ENCODE measurements at places on chromosomes 2 and 18. TPM values are rescaled to one million over a fixed set of nuclear protein-coding genes. Genes with fewer than 3 reads are reported as not detected.

DNA sequence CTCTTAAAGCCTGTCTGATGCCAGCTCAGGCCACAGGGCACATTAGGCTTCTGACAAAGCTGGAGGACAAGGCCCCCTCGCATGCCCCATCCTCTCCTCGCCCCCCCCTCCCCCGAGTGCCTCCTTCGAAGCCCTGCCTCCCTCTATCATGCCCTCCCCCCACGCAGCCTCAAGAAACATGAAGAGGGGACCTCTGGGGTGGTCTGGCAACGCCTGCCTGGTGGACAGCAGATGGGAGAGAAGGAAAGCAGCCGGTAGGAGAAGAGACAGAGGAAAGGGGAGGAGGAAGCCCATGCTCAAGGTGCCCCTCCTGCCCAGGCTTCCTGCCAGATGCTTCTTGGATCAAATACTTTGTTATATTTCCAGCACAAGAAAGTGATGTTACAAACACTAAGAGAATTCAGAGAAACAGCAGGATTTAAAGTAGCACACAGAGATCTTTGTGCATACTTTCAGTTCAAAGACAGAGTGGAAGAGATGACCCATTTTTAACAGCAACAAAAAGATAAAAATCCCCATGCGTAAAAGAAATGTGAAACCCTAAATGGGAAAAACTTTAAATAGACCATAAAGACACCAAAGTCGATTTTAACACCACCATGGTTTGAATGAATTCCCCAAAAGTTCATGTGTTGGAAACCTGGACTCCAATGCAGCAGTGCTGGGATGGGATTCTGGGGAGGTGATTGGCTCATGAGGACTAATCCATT, 19.0 kb downstream of the BOK start:
- DNase-seq: no peak

DNA sequence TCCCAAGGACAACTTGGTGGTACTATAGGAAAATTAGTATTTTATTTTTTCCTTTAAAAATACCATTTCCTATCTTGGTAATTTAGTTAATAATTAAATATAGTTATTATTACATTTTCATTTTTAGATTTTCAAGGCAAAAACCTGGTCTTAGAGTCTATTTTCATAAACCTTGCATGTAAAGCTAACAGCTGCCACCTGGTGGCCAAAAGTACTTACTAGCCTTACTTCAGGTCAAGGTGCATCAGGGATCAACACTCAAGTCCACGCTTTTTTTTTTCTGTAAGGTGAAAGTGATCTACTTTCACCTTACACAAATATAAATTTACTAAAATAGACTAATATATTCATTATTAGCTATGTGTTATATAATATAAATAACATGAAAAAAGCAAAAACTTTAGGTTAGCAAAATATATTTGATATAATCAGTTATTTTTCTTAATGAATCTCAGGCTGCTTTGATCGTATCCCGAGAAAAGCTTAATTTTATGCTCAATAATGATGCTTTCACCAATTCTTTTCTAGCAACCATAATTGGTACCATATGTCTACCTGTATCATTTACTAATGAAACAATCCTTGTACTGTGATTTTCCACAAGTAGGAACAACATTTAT, 62.5 kb downstream of the RELCH start:
- peak; percentile 47 for DNase-seq

DNA sequence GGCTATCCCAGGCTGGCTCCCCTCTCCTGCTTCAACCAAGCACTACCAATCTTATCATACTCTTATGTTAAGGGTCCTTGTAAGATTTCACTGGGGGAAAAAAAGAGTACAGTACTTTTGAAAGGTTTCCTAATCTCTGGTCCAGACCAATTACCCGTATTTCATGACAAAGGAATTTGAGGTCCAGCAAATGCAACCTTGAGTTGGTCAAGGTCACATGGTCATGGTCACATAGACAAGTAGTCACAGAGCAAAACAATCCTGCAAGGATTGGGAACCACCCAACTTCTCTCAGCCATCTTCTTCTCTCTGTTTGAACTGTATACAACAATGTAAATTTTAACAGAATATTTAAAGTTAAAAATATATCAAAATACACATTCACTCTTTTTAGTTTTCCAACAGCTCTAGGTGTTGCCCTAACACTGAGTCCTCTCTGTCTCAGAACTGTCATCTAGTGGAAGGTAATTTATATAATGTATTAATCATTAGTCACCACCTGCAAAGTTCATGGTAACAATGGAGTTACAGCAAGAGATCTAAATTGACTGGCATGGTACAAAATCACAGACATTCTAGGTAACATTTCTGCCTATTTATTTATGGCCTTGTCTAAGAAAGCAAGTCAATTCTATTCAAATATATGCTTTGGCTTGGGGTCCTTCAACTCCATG, 21.5 kb downstream of the DTNB start:
- no peak for DNase-seq

TEX44 gene
- not detected for total RNA-seq

DNA sequence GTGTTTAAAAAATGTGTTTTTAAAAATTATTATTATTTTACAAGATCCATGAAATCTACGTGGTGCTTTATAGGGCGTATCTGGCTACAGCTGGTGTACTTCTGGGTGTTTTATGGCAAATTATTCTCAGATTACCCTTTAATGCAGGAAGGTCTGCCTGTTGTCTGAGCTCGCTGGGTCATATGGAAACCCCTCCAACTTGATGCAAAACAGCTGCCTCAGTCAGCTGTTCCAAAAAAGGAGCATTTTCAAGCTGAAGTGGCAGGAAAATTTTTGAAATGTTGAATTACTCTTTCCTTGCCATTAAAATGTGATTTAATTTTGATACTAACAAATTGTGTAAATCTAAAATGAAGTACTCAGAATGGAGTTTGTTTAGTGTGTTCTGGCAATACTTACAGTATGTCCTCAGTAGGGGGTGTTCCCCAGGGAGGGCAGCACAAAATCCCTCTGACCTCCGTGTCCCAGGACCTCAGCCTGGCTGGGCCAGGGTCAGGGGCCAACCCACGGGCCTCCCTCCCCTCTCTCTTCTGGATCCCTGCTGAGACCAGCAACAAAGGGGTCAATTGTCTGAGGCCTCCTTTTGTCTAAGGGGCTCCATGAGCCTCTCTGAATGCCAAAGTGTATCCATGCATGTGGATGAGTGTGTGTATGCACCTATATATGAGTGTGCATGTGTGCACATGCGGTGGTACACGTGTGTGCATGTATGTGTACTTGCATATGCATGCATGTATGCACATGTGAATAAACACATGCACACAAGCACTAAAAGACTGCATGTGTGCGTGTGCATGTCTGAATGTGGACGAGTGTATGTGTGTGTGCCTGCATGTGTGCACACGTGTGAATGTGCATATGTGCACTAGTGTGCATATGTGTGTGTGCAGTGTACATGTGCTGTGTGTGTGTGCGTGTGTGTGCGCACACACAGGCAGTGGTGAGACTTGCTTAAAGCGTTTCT, 105.4 kb downstream of the ACOXL start:
- DNase-seq: no peak

GRCh38 chr2:30681022-30681421, 126.2 kb downstream of the CAPN13 start:
- no peak for DNase-seq

DNA sequence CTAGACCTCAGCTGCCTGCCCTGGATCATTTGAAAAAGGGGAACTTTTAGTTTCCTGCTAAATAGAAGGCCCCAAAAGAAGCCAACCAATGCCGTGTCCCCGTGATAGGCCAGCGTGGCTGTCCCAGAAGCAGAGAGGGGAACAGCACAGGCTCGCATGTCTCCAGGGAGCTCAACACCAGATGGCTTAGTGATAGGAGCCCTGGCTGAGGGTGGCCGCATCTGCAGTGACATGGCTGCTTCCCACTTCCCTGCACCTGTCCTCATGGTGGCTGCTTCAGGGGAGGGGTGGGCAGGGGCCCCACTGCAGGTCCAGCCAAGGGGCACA, 79.6 kb downstream of the MBP start:
- DNase-seq: peak; percentile 47

DNA sequence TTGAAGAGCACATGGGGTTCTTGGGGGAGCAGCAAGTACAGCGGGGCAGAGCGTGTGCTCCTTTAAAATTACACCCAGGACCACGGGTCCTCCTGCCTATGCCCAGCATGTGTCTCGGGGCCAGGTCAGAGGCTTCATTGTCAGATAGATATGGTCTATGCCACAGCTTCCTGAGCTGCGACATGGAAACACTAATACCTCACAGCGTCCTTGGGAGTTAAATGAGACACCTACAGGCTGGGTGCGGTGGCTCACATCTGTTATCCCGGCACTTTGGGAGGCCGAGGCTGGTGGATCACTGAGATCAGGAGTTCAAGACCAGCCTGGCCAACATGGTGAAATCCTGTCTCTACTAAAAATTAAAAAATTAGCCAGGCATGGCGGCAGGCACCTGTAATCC, 110.8 kb upstream of the ATL2 start:
- DNase-seq: no peak

- no peak for DNase-seq
Measured at GRCh38 chr18:76456823-76457222, 38.2 kb downstream of the ZNF516 start.

- DNase-seq: no peak
Measured at GRCh38 chr2:60518567-60518966, 34.9 kb downstream of the BCL11A start.

SERPINB2 gene
- not detected for total RNA-seq

DNA sequence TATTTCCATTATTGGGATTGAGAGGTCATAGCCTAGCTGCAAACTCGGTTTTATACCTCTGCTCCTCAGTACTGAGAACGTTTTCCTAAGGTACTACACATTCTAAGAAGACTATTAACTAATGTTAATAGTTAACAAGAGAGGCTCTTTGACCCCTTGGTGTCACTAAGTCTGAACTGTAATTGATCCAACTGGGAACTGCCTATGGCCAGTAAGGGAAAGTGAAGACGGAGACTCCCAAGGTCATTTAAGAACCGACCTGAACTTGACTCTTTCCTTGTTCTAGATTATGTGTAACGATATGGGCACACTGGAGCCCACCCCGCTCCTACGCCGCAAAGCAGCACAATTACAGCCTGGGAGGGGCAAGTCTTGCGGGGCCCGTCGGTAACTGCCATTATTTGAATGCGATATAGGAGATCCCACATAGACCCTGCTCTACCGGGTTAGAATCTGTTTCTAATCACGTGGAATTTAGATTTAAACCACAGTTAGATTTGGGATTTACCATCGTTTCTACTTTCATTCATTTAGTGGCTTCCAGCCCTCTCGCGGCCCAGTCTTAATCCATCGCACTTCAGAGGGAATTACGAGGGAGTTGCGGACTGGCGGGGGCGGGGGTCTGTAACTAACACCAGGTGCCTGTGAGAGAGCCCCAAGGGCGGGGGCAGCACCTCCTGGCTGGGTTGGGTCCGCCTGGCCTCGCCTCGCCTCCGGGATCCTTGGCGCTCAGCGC, 84.1 kb upstream of the EPB41L3 start:
- DNase-seq: no peak

- DNase-seq: no peak
Measured at GRCh38 chr2:121562269-121563176, 31.8 kb downstream of the RNU4ATAC start.

COL5A2 gene
- total RNA-seq: 7.8 TPM

GRCh38 chr2:55948176-55948923, 24.8 kb upstream of the EFEMP1 start:
- no peak for DNase-seq

- no peak for DNase-seq
Measured at GRCh38 chr2:10274983-10275802, 27.5 kb upstream of the HPCAL1 start.

PSMA8 gene
- not detected for total RNA-seq

GRB14 gene
- 6.3 TPM for total RNA-seq

ACTR1B gene
- total RNA-seq: 66.3 TPM

- DNase-seq: no peak
Measured at GRCh38 chr2:175786471-175787124, 215.5 kb downstream of the LNPK start.

VWA3B gene
- total RNA-seq: 0.30 TPM

DNA sequence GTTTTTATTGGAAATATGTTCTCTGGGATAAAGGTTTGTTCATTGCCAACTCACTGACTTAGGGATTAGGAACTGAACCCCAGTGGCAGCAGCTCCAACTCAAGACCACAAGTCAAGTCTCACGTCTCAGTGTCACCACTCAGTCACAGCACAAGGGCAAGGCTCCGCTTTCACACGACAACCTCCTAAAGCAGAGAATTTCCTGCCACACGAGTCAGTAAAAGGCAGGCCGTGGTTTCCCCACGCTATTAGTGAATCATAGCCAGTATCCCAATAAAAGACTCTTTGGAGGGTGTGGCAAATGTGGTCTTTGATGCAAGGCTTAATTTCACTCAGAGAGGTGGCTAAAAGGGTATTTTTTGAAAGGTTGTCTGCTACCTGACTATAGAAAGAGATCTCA, 57.6 kb downstream of the PIEZO2 start:
- no peak for DNase-seq

ZAP70 gene
- 0.52 TPM for total RNA-seq

DNA sequence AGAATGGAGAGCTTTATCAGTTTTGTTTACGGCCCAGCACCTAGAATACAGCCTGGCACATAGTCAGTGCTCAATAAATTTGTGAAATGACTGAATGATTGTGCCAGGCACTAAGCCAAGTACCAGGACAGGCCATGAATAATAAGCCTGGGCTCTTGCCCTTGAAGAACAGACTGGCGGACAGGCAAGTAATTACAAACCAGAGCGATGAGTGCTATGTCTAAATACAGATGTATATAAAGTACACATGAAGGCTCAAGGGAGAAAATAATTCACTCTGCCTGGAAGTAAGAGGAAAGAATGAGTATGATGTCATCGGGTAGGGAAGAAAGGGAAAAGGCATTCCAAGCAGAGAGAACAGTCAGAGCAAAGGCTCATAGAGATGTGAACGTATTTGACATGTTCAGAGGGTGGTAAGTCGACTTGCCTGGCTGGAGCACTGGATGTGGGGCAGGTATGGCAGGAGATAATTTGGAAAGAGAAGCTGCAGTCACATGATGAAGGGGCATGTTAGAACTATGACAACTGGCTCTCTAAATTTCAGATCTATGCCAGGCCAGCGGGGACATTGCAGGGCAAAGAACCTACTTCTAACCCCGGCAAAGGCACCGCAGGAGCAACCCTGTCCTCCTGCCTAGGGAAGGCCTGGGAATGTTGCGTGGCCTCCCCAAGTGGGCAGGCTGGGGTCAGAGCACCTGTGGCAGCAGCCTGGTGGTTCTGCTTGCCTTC, 119.1 kb upstream of the STPG4 start:
- DNase-seq: no peak

MCEE gene
- 23.8 TPM for total RNA-seq

ZSWIM2 gene
- total RNA-seq: not detected

DNA sequence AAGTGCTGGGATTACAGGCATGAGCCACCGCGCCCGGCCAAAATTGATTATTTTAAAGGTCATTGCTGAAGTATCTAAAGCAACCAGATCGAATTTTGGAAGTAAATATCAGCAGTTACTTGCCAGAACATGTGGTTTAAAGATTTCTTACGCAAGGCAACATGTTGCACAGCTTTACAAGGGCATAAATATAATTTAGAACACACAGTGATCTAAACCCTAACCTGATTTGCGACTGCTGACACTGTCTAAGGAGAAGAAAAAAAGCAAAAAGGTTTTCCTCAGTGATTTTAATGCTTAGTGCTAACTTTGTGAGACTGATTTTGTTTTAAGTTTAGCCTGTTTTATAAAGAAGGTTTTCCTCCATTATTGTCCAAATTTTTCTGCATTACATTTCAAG, 569.9 kb upstream of the LINC00305 start:
- DNase-seq: no peak

GRCh38 chr2:201911372-201911771, 105.0 kb downstream of the CDK15 start:
- no peak for DNase-seq

- DNase-seq: no peak
Measured at GRCh38 chr18:13551841-13552733, 174.3 kb downstream of the FAM210A start.

TBC1D8 gene
- 61.7 TPM for total RNA-seq

ZBTB7C gene
- total RNA-seq: 2.4 TPM
